T-helper 9 cell (primary cell): ENCODE measurements at places on chromosomes 2 and 18.

GRCh38 chr2:54680397-54681041, 42.9 kb upstream of the EML6 start:
- no peak for DNase-seq

DNA sequence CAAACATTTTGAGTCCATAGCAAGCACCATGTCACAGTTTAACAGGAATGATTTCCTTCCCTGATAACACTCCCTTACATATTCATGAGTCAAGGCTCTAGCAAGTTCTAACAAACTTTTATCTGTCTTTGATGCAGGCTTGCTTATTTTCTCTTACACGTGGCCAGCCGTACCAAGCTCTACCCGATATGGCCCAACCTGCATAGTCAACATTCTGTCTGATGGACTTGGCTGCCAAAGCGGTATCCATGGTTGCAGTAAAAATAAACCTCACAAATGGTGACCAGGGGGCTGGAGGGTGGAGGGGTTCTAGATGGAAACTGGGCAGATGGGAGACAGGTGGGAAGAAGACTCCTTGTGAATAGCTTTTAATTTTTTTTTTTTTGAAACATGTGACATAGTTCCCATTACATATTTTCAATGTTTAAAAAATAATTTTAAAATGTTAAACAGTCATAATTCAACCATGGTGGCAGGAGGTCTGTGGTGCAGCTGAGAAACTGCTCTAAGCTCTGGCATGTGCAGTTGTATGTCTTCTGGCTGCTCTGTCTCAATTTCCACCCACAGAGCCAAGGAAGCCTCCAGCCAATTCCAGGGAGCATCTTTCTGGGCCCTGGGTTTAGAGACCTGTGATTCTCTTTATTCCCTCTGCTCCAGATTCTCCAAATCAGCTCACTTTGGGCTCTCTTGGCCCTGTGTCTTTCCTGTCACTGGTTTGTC, 20.7 kb upstream of the CXCR1 start:
- no peak for DNase-seq

DNA sequence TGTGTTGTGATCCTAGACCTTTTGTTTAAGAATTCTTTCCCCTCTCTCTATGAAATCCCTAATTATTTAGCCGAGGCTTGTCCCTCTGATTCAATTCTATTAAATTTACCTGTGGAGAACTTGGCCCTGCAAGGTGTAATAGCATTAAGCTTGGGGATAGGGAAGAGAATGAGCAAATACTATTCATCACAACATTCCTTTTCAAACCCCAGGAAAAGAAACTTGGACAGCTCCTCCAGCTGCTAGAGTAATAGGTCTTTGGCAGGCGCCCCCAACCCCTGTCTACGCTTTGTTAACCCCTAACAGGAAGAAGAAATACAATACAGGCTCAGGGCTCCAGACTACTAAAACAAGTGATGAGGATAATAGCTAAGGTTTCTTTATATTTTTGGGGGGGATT, 957.0 kb downstream of the CPS1 start:
- DNase-seq, result no peak

- no peak for DNase-seq
Observed at GRCh38 chr2:197274937-197275336, 35.6 kb downstream of the ANKRD44 start.
